ENCODE measurements at places on chromosomes 4 and X. TPM values are rescaled to one million over a fixed set of nuclear protein-coding genes. Genes with fewer than 3 reads are reported as not detected.

DNA sequence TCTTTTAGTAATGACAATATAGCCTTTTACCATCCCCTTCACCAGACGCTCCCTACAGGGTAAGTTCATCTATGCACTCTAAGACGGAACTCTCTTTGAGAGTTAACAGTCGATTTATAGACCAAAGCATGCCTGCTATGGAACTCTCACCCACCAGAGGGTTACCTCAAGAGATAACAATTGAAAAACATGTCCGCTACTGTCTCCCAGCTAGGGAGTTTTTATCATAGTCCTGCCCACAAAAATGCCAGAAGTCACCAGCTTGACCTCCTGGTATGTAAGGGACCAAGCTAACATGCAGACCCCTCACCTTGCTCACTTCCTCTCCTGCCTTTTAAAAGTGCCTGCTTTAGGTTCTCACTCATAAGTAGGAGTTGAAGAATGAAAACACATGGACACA, 16.7 kb upstream of the YTHDC1 start:
- no peak for DNase-seq

DNA sequence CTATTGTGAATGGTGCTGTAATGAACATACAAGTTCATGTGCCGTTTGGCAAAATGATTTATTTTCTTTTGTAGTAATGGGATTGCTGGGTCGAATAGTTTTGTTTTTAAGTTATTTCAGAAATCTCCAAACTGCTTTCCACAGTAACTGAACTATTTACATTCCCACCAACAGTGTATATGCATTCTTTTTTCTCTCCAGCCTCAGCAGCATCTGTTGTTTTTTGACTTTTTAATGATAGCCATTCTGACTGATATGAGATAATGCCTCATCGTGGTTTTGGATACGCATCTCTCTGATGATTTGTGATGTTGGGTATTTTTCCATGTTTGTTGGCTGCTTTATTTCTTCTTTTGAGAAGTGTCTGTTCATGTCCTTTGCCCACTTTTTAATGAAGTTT, 246.3 kb upstream of the ADGRL3 start:
- DNase-seq = peak; percentile 2

DNA sequence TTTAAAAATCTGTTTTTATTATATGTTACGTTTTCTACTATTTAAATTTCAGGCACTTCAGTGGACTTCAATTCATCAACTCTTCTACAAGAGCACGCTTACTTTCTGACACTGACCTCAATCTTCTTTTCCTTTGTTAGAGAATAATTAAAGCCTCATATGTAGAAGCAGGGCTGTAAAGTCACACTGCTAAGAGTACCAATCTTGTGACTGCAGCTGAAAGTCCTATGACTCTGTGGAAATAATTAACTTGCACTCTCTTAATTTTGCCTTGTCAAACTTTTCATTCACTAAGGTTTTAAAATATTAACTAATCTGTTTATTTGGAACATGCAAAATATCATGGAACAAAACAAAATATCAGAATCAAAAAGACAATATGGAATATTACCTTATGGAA, 498.1 kb downstream of the PCDH10 start:
- DNase-seq = no peak

DNA sequence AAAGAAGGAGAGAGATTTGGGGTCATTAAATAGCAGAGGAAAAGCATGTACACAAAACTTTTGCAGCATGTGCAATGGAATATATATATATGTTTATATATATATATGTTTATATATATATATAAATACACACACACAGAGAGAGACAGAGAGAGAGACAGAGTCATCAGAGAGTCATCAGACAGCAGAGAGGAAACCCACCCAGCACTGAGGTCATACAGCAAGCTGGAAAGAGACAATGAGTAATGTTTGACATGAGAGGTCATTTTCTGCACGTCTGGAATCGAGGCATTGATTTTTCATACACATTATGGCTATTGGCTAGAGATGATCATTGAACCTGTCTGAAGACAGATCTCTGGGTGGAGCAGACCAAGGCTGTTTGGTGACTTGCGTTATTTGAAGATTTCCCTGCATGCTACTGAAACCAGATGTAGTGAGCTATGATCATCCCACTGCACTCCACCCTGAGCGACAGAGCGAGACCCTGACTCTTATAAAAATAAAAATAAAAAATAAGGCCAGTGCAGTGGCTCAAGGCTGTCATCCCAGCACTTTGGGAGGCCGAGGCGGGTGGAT, 48.8 kb upstream of the SHOX start:
- DNase-seq = no peak

DNA sequence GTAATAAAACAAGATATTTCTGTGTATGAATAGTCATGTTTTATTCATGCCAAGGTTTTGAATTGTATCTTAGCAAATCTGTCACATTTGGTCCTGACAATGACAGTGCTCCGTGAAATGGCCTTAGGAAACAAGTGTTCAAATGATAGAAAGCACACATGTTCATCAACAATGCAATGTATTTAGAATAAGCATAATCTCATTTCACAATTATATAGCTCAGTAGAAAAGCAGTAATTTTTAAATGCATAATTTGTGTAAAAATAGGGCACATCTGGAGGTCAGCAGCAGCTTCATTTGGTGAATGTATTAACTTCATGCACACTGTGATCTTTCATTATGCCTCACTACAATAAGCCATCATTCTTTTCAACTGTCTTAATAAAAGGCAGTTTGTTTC, 380.4 kb downstream of the GPM6A start:
- DNase-seq = no peak

GRCh38 chrX:49876750-49877149, 2.5 kb upstream of the USP27X start:
- peak; percentile 23 for DNase-seq

- DNase-seq = no peak
Observed at GRCh38 chrX:131944936-131945902, 77.9 kb upstream of the STK26 start.

The LRAT gene
- under 0.01 TPM for total RNA-seq

The ADGRA3 gene
- 30.3 TPM for total RNA-seq

The SPOCK3 gene
- total RNA-seq = not detected

The GPR78 gene
- total RNA-seq = under 0.01 TPM

The SPARCL1 gene
- total RNA-seq = not detected

The SHROOM4 gene
- 2.2 TPM for total RNA-seq

The TEX13C gene
- total RNA-seq = not detected

All from IMR-90 (cell line).